ENCODE measurements at places on chromosomes 7 and 10.
A peak's percentile ranks its signal among the peaks of the same experiment; 100 is the strongest.

DNA sequence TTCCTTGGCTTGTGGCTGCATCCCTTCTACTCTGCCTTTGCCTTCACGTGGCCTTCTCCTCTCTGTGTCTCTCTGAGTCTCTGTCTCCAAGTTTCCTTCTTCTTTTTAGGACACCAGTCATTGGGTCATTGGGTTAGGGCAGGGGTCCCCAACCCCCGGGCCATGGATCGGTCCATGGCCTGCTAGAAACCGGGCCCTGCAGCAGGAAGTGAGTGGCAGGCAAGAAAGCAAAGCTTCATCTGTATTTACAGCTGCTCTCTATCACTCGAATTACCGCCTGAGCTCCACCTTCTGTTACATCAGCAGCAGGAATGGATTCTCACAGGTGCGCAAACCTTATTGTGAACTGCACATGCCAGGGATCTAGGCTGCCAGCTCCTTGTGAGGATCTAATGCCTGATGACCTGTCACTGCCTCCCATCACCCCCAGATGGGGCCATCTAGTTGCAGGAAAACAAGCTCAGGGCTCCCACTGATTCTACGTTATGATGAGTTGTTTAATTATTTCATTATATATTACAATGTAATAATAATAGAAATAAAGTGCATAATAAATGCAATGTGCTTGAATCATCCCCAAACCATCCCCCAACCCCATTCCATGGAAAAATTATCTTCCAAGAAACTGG, 47.9 kb upstream of the DOCK1 start:
- no peak for DNase-seq

- DNase-seq, result no peak
These were observed 174.1 kb downstream of the JAZF1 start for GRCh38 chr7:28006491-28006890.

DNA sequence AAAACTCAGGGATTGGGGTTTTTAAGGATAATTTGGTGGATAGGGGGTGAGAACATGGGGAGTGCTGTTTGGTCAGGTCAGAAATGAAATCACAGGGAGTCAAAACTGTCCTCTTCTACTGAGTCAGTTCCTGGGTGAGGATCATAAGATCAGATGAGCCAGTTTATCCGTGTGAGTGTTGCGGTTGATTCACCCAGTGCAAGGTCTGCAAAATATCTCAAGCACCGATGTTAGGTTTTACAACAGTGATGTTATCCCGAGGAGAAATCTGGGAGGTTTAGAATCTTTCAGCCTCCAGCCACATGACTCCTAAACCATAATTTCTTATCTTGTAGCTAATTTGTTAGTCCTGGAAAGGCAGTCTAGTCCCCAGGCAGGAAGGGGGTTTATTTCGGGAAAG, 31.7 kb upstream of the AGR2 start:
- DNase-seq, result no peak

DNA sequence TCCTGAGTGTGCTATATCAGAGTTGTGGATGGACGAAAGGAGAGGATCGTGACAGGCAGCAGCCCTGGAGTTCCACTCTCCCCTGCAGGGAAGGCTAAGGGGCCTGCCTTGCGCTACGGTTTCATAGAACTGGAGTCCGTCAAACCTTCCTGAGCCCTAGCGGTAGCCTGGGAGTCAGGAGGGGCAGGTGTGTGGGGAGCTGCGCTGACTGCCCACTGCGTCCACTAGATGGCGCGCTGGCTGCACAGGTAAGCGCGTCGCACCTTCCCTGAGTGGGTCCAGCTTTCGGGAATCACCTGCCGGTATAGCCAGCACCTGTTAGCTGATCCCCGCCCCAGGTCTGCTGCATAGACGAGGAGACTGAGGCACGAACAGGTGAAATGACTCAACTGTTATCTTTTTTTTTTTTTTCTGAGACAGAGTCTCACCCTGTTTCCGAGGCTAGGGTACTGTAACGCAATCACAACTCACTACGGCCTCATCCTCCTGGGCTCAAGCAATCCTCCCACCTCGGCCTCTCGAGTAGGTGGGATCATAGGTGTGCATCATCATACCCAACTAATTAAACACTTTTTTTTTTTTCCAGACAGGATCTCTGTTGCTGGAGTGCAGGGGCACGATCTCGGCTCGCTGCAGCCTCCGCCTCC, 20.2 kb upstream of the BAIAP2L1 start:
- DNase-seq, result peak; percentile 75

- no peak for DNase-seq
These were observed 160.0 kb upstream of the MKI67 start for GRCh38 chr10:128286141-128286761.

DNA sequence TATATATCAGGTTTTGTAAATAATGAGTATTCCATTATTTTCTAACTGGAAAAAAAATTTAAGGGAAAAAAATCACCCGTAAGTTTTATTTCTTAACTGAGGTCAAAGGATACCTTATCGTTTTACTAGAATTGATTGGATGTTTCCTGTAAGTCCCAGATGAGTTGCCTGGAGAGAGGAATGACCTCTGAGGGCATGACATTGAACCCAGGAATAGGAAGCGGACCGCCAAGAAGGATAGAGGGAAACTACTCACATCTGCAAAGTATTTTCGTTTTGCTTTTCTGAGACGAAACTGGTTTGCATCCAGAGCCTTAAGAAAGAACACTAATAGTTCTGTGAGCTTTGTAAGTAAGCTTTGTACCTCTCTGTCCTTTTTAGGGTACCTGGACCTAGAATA, 17.4 kb downstream of the RABGEF1 start:
- DNase-seq, result no peak

GRCh38 chr7:824081-824480, 8.2 kb upstream of the SUN1 start:
- no peak for DNase-seq

GRCh38 chr10:34168439-34168838, 646.7 kb downstream of the PARD3 start:
- DNase-seq, result no peak

GRCh38 chr10:3960496-3960895, 175.5 kb upstream of the KLF6 start:
- no peak for DNase-seq

- no peak for DNase-seq
These were observed 169.8 kb upstream of the GPR26 start for GRCh38 chr10:123496375-123496774.

GRCh38 chr10:28496481-28496961, 36.4 kb upstream of the WAC start:
- no peak for DNase-seq

GRCh38 chr10:131727560-131727959, 173.2 kb upstream of the PPP2R2D start:
- no peak for DNase-seq

- no peak for DNase-seq
These were observed 32.6 kb downstream of the ARHGAP21 start for GRCh38 chr10:24690961-24691512.

- no peak for DNase-seq
These were observed 68.8 kb upstream of the GSDME start for GRCh38 chr7:24825931-24826661.

DNA sequence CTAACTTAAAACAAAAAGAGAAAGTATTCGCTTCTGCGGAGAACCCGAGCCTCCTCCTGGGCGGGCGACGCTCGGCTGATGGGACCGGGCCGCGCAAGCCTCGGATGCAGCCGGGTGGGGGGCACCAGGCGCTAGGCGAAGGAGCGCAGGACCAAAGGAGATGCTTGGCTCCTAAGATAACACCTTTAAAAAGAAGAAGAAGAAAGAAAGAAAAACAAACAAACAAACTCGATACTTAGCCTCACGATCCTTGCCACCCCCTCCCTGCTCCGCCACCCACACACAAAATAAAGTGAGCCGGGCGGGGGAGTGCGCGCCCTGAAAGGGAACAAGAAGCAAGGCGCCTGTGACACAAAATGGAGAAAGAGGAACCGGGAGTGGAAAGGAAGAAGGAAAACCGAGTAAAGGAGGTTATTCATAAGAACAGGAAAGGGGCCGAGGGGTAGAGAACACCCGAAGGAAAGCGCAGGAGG, 34.0 kb upstream of the EBLN1 start:
- DNase-seq, result peak; percentile 75

GRCh38 chr10:105535478-105535877, 894.4 kb downstream of the SORCS3 start:
- DNase-seq, result no peak

- no peak for DNase-seq
These were observed 48.9 kb downstream of the PUS7 start for GRCh38 chr7:105473163-105473562.

DNA sequence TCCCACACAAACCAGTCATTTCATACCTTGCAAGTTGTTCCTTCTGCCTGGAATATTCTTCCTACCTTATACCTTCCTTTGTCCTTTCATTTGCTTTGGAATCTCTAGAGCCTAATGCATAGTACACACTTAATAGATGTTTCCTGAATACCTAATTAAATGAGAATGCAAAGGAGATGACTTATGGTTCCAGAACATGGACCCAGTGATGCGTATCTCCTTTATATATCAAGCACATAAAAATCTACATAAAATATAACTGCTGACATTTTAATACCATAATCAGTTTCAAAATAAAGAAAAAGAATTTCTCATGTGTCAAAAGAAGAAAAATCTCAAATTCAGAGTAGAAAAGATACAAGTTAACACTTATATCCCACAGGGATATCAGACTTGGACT, 110.6 kb upstream of the ASAH2 start:
- no peak for DNase-seq

DNA sequence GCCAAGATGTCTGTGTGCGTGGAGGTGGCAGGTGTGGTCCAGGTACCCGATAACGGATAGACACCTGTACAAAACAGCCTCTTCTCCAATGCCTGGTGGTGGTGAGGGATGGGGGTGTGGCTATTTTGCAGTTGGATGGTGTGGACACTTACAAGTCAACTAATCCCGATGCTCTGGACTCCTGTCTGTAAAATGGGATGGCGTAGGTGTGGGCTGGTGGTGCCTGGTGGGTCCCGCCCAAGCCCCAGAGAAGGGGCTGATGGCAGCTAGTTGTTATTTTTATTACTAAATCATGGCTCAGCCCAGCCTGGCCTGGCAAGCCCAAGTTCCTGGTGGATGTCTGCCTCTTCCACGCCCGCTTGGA, 22.3 kb downstream of the GTF2IRD1 start:
- DNase-seq, result no peak

GRCh38 chr10:116706281-116706680, 36.1 kb downstream of the HSPA12A start:
- DNase-seq, result no peak

DNA sequence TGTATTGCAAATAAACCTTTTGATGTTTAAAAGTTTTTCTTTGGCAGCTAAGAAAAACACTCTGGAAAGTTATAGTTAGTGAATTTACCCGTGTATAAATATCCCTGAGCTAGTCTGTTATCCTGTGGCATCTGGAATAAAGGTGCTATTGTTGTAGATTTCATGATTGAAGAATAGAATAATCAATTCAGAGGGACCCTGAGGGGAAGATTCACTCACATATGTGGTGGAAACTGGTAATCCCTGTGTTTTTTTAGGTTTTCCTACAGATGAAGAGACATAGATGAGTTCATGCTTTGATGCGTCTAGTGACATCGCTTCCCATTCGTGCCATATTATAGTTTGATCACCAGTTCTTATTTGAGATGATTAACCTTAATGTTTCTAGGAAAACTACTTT, 164.6 kb downstream of the TWIST1 start:
- no peak for DNase-seq

DNA sequence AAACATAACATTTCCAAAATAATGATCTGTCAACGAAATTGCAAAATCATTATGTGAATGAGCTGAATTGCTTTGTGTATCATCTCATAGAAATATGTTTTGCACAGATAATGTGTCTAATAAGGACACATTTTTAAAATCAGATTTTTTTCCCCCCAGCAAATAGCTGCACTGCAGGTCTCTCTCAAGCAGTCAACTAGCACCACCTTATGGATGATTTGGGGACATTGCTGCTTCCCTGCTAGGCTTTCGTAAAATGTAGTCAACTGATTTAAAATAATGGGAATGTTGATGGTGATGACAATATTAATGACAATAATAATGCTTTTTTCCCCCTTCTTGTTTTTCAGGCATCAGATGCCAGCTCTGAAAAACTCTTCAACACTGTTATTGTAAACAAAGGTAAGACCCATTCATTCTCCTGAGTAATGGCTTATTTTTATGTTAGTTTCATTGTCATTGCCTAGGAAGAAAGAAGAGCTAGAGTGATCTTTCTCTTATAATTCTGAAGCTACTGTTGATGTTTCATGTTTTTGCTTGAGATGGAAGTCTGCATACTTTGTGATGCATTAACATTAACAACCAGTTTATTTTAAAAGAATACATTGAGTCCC, 433.6 kb upstream of the GALNT17 start:
- peak; percentile 11 for DNase-seq

DNA sequence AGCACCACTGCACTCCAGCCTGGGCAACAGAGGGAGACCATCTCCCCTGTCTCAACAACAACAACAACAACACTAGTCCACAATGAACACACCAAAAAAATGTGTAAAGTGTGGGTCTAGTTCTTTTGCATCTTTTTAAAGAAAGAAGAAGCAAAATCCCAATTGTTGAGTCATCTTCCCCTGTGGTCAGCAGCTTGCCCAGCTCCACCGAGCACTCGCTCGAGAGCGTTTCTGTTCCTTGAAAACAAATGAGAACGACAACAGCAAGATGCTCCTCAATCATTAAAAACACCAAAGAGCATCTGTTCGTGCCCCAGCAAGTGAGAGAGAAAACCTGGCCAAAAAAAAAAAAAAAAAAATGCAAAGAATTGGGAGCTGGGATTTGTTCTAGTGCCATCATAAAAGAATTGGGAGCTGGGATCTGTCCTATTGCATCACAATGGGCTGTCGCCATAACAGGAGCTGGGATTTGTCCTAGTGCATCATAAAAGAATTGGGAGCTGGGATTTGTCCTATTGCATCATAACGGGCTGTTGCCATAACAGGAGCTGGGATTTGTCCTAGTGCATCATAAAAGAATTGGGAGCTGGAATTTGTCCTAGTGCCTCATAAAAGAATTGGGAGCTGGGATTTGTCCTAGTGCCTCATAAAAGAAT, 118.1 kb downstream of the PTPRN2 start:
- DNase-seq, result no peak

- DNase-seq, result no peak
These were observed 60.2 kb downstream of the PAXIP1 start for GRCh38 chr7:154942691-154943090.

DNA sequence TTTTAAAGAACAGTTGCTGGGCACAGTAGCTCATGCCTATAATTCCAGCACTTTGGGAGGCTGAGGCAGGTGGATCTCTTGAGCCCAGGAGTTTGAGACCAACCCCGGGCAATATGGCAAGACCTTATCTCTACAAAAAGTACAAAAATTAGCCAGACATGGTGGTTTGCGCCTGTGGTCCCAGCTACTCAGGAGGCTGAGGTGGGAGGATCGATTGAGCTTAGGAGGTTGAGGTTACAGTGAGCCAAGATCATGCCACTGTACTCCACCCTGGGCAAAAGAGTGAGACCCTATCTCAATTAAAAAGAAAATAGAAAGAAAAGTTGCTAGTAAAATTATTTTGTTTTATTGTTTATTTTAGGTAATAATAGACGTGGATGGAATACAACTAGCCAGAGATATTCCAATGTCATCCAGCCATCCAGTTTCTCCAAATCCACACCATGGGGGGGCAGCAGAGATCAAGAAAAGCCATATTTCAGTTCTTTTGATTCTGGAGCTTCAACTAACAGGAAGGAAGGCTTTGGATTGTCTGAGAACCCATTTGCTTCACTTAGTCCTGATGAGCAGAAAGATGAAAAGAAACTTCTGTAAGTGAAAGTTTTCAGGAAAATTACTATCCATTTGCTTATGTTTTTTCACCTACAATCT, 3.0 kb downstream of the NUP42 start:
- no peak for DNase-seq
